ENCODE measurements at places on chromosomes 7 and 10. TPM values are rescaled to one million over a fixed set of nuclear protein-coding genes. Genes with fewer than 3 reads are reported as not detected.

OR2A14 gene
- total RNA-seq = not detected

AEBP1 gene
- total RNA-seq = 96.8 TPM

GRCh38 chr7:71826141-71826540 lies 586.0 kb downstream of the CALN1 start:
- DNase-seq = no peak
- H3K27me3 ChIP-seq = peaks cover 8% of the 10 kb centered on the region
- H3K4me3 ChIP-seq = no peak overlapping the region
- H3K4me1 ChIP-seq = peaks cover 6% of the 10 kb centered on the region
- H3K36me3 ChIP-seq = no peaks in the 10 kb centered on the region

DNA sequence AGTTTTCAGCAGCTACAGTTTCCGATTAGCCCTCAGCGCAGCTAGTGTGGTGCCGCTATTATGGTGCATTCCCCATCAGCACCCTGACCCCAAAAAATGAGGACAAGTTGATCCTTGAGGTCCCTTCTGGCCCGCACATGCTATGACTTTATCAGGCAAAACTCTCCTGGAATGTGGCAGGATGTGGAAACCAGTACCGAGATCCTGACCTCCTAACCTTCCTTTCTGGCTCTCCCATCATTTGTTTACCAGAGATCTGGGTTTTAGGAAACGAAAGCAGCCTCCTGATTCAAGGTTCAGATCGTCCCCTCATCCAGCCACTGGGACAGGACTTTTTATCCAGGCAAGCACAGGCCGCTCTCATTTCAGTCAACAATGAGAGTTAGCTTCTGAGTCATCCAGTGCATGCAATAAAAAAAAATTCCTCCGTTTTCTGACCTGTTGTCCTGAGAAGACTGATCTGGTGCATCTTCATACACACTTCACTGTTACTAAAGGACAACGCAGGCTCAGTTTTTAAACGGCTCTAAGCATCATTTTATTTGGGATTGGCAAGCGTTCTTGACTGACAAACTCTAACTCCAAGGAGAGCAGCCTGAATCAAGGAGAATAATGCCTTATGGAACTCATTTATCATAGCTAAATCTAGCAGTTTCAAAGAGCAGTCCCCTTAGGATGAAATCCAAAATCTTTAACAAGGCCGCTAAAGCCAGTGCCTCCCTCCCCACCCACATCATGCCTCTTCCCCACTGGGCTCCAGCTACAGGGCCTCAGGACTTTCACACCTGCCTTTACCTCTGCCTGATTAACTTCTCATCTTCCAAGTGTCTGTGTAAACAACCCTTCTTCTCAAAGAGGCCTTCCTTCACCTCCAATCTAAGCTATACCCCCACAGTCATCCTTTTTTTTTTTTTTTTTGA lies 17.1 kb downstream of the PDLIM1 start:
- no peaks in the 10 kb centered on the region for H3K36me3 ChIP-seq
- H3K27ac ChIP-seq = peak overlapping the region; percentile 88
- peaks cover 37% of the 10 kb centered on the region for H3K4me1 ChIP-seq
- no peak for DNase-seq
- no peak overlapping the region for H3K4me3 ChIP-seq

DNA sequence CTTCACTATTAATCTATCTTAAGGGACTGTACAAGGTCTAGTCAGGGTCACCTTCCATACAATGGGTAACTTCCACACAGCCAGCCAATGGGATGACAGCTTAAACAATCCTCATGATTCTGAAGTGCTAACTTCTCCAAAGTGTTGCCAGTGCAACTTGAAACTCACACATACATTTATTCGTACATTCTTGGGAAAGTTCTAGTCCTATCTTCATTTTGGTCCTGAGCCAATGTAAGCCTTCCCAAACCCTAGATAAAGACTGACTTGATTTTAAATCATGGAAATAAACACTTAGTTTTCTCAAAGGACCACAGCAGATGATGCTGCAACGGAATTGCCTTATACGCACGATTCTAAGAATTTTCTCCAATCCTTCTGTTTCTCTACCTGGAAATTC lies 117.5 kb upstream of the COL1A2 start:
- no peak overlapping the region for H3K27ac ChIP-seq
- H3K27me3 ChIP-seq = peaks cover 2% of the 10 kb centered on the region
- no peak overlapping the region for H3K4me3 ChIP-seq
- no peak for DNase-seq

LDB3 gene
- total RNA-seq = 0.14 TPM

All from mesothelial cell of epicardium (in vitro differentiated cells).